ENCODE measurements at places on chromosomes 12 and 14.

- no peak for DNase-seq
Measured at GRCh38 chr14:34851395-34851794, 23.8 kb downstream of the BAZ1A start.

GRCh38 chr14:49366416-49366815 is 219.8 kb downstream of the RPS29 start:
- no peak for DNase-seq

GRCh38 chr14:72941286-72941985 is 15.2 kb downstream of the DCAF4 start:
- DNase-seq, result no peak

GRCh38 chr14:85987292-85987691 is 457.3 kb downstream of the FLRT2 start:
- DNase-seq, result no peak

- no peak for DNase-seq
Measured at GRCh38 chr12:65464930-65465329, 186.4 kb downstream of the MSRB3 start.

DNA sequence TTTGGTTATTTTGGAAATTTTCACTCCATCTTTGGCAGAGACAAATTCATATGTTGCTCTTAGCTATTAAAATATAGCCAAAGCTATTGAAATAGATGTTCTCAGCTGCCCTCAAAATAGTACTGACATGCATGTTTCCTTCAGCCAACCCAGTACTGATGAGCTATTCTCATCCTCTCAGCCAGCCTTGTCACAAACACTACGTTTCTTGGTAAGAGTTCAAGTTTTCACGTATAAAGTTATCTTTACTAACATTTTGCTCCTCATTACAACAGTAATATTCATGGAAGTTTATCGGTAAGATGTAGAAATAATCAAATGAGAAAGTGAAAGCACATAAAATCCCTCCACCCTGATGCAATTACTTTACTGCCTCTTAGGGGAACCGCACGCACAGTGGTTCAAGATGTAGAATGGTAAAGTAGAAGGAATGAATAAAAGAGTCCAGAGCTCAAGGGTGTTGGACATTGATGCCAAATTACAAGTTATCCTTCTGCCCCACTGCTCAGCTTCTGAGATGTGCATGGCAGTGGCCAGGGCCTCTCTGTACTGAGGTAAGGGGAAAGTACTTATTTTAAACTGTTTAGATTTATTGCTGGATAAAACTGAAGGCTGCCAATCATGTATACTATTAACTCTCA is 20.7 kb downstream of the GCH1 start:
- no peak for DNase-seq
